ENCODE measurements at places on chromosomes 16 and 17. TPM values are rescaled to one million over a fixed set of nuclear protein-coding genes. Genes with fewer than 3 reads are reported as not detected.

DNA sequence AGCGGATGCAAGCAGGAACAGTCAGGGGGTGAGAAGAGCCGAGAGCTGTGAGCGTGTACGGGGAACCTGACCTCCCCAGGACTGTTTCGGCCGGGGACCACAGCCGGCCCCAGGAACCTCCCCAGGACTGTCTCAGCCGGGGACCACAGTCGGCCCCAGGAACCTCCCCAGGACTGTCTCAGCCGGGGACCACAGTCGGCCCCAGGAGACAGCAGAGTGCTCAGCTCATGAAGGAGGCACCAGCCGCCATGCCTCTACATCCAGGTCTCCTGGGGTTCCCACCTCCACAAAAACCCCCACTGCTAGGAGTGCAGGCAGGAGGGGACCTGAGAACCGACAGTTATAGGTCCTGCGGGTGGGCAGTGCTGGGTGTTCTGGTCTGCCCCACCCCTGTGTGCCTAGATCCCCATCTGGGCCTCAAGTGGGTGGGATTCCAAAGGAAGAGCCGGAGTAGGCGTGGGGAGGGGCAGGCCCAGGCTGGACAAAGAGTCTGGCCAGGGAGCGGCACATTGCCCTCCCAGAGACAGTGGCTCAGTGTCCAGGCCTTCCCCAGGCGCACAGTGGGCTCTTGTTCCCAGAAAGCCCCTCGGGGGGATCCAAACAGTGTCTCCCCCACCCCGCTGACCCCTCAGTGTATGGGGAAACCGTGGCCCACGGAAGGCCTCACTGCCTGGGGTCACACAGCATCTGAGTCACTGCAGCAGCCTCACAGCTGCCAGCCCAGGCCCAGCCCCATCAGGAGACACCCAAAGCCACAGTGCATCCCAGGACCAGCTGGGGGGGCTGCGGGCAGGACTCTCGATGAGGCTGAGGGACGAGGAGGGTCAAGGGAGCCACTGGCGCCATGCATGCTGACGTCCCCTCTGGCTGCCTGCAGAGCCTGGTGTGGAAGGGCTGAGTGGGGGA, 4.3 kb downstream of the RHBDF1 start:
- no peak overlapping the region for H3K4me3 ChIP-seq
- peak overlapping the region; percentile 12 for H3K27ac ChIP-seq
- H3K36me3 ChIP-seq: no peaks in the 10 kb centered on the region
- peaks cover 21% of the 10 kb centered on the region for H3K4me1 ChIP-seq
- no peak for DNase-seq

- DNase-seq: no peak
- H3K4me1 ChIP-seq: no peaks in the 10 kb centered on the region
- H3K4me3 ChIP-seq: no peak overlapping the region
- peak overlapping the region; percentile 25 for H3K27ac ChIP-seq
- H3K27me3 ChIP-seq: no peaks in the 10 kb centered on the region
- H3K36me3 ChIP-seq: no peaks in the 10 kb centered on the region
Observed at GRCh38 chr17:20920815-20921199, 122.0 kb downstream of the USP22 start.

- H3K36me3 ChIP-seq: no peaks in the 10 kb centered on the region
- H3K27me3 ChIP-seq: no peaks in the 10 kb centered on the region
- no peaks in the 10 kb centered on the region for H3K4me1 ChIP-seq
- H3K27ac ChIP-seq: no peak overlapping the region
- no peak for DNase-seq
Observed at GRCh38 chr16:13793841-13794409, 126.0 kb upstream of the ERCC4 start.

DNA sequence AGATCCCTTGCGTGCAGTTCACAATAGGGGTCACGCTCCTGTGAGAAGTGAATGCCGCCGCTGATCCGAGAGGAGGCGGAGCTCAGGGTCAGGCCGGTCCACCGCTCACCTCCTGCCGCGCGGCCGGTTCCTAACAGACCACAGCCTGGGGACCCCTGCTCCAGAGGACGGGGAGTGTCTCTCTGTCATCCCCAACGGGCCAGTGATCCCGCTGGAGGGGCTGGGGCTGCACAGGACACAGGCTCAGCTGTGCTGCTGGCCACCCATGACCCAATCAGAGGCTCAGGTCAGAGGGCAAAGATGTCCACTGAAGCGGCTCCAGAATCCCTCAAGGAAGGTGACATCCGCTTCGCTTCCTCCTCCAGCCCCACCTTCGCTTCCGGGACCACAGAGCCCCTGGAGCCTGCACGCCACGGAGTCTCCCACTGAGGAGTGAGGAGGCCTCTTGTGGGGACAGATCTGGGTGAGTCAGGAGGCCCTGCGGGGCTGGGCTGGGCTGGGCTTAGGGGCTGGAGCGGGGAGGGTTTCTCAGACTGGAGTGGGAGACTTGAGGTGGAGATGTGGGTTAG, 115.4 kb downstream of the METRNL start:
- H3K27ac ChIP-seq: no peak overlapping the region
- no peak overlapping the region for H3K4me3 ChIP-seq
- H3K27me3 ChIP-seq: no peaks in the 10 kb centered on the region
- no peak for DNase-seq

ZNF629 gene
- 13.5 TPM for total RNA-seq

GRCh38 chr17:82799591-82799990, 40.2 kb downstream of the ZNF750 start:
- H3K27ac ChIP-seq: no peak overlapping the region
- H3K36me3 ChIP-seq: no peaks in the 10 kb centered on the region
- no peaks in the 10 kb centered on the region for H3K27me3 ChIP-seq
- DNase-seq: peak; percentile 74

MYH2 gene
- total RNA-seq: not detected

GRCh38 chr16:31138621-31139578, 3.4 kb upstream of the PRSS8 start:
- H3K36me3 ChIP-seq: no peaks in the 10 kb centered on the region
- DNase-seq: peak; percentile 91
- H3K27ac ChIP-seq: peak overlapping the region; percentile 81

- peaks cover 14% of the 10 kb centered on the region for H3K4me1 ChIP-seq
- no peak for DNase-seq
- no peaks in the 10 kb centered on the region for H3K27me3 ChIP-seq
- no peaks in the 10 kb centered on the region for H3K36me3 ChIP-seq
- no peak overlapping the region for H3K27ac ChIP-seq
- no peak overlapping the region for H3K4me3 ChIP-seq
Observed at GRCh38 chr16:25045696-25046381, 30.7 kb upstream of the ARHGAP17 start.

RPH3AL gene
- 61.3 TPM for total RNA-seq

- H3K4me1 ChIP-seq: no peaks in the 10 kb centered on the region
- no peaks in the 10 kb centered on the region for H3K36me3 ChIP-seq
- no peak overlapping the region for H3K4me3 ChIP-seq
- DNase-seq: no peak
- no peaks in the 10 kb centered on the region for H3K27me3 ChIP-seq
- H3K27ac ChIP-seq: no peak overlapping the region
Observed at GRCh38 chr17:31295489-31295871, 1.6 kb downstream of the OMG start.

DNA sequence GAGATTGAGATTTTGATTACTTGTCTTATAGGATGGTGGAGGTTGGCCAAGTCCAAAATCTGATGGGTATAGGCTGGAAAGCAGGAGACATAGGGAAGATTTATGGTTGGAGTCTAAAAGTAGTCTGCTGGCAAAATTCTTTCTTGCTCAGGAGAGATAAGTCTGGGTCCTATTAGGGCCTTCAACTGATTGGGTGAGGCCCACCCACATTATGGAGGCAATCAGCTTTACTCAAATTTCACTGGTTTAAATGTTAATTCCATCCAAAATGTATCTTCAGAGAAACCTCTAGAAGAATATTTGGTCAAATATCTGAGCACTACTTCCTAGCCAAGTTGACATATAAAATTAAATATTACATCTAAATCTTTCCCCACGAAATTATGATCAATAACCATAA, 31.7 kb upstream of the CDH8 start:
- H3K36me3 ChIP-seq: no peaks in the 10 kb centered on the region
- H3K27ac ChIP-seq: no peak overlapping the region
- H3K4me1 ChIP-seq: no peaks in the 10 kb centered on the region
- no peak for DNase-seq

TBX6 gene
- total RNA-seq: 2.2 TPM

DNA sequence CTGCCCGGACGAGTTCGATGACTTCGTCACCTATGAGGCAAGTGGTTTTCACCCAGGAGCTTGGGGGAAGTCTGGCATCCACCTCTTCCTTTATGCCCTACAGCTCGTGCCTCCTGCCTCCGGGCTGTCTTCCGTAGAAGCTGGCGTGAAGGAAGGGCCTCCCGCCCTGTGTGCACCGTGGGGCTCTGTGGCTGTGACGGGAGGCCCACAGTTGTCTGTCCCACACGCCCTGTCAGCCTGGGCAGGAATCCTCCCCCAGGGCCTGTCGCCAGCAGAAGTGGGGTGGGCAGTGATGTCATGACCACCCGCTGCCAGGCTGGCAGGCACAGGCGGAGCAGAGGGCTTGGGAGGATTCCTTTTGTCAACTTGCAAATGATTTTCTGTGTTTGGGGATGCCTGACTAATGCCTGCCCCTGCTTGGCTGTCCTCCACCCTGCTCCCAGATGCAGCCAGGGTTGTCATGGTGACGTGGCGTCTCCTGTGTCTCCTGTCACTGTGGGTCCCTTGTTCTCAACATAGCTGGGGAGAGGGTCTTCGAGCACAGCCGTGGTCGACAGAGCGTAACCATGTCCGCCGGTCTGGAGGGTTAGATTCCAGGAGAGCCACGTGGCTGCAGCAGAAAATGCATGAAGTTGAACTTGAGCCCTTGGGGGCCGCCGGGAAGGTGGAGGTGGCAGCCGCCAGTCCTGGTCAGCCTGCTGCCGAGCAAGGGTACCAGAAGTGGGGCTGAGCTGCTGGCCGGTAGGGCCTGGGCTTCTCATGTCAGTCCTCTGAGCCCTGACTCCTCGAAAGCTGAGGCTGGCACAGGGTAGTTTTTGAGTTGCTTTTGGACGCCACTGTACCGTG, 46.1 kb downstream of the RAB11FIP3 start:
- H3K27ac ChIP-seq: no peak overlapping the region
- no peaks in the 10 kb centered on the region for H3K27me3 ChIP-seq
- H3K4me3 ChIP-seq: no peak overlapping the region
- DNase-seq: no peak
- no peaks in the 10 kb centered on the region for H3K4me1 ChIP-seq

DNA sequence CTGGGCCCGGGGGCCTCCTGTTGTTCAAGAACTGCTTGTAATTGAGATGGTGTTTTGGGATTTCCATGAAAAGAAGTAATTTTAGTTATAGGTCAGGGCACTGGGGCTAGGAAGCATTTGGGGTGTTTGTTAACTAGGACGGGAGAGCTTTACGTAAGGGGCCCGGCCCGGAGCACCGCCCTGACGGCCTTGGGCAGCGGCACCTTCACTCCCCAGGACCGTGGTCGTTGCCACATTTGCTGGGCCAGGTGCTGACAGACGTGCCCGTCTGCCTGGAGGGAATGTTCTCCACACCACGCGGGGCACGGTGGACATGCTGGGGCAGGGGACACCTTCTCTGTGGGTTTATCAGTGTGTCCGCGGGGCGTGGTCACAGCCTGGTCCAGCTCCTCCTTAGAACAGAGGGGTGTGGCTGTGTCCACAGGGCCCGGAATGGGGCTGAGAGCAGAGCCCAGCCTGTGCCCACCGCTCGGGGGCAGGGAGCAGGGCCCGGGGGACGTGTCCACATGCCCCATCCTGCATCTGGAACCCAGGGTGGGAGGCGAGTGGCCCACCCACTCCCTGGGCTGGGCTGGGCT, 57.7 kb downstream of the BAIAP2 start:
- H3K27ac ChIP-seq: no peak overlapping the region
- no peaks in the 10 kb centered on the region for H3K27me3 ChIP-seq
- H3K4me1 ChIP-seq: peaks cover 48% of the 10 kb centered on the region
- H3K36me3 ChIP-seq: no peaks in the 10 kb centered on the region
- no peak overlapping the region for H3K4me3 ChIP-seq

AOC2 gene
- 1.1 TPM for total RNA-seq

DNA sequence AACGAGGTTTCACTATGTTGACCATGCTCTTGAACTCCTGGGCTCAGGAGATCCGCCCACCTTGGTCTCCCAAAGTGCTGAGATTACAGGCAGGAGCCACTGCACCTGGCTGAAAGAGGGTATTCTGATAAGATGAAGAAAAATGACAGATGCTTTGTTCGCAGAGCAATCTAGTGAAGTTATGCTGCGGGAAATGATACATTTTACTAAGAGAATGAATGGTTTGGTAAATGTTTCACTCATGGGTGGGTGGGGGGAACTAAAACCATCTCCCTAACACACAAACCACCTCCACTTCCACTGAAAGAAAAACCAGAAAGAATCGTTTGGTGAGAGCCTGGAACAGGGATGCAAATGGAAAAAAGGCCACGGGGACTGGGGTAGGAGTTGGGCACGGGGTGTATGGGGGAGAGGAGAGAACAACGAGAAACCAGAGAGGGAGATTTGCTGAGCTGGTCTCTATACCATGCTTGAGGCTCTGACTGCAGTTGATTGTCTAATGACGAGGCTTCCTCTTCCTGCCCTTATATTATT, 19.0 kb upstream of the XYLT2 start:
- no peak for DNase-seq
- no peaks in the 10 kb centered on the region for H3K27me3 ChIP-seq
- no peaks in the 10 kb centered on the region for H3K36me3 ChIP-seq
- H3K4me3 ChIP-seq: no peak overlapping the region

DNA sequence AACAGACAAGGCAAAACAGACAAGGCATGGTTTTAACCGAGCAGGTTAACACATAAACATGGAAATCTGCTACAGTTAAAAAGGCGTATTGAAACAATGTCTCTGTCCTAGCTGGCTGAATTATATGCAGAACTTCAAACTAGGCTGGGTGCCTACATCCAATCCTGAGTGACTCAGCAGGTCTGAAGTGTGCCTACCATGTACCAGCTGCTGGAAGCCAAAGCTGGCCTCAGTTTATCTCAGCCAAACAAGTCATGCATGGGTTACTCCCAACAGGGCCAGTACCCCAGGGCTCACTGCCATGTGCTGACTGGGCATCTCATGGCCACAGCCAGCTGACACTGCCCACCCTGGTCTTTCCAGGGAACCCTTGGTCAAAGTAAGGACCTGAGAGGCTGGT, 4.0 kb downstream of the C1QBP start:
- no peaks in the 10 kb centered on the region for H3K27me3 ChIP-seq
- peaks cover 5% of the 10 kb centered on the region for H3K4me1 ChIP-seq
- no peak for DNase-seq
- no peak overlapping the region for H3K27ac ChIP-seq
- H3K36me3 ChIP-seq: peaks cover 39% of the 10 kb centered on the region
- no peak overlapping the region for H3K4me3 ChIP-seq
